NCI-H1436 (cell line): ENCODE measurements at places on chromosomes 5 and 9.

DNA sequence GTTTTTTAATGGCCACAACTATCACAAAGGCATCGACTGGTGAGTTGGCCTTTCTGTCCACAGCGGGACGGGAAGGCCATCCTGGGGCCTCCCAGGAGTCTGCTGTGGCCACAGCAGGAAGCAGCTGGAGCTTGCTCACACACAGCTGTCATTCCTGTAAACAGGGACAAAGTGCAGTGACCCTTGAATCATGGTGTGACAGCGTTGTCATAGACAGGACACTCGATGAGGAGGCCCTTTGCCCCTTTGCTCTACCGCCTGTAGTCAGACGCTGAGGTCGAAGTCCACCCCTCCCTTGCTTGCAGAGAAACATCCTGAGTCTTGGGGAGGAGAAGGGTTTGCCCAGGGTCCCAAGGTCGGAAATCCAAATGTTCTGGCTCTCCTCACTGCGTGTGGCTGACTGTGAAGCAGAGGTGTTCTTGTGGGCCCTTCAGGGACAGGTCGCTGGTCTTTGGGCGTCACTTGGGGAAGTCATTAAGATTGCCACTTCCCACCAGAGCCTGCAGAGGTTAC, 35.1 kb downstream of the NDST1 start:
- DNase-seq = no peak

- no peak for DNase-seq
Measured at GRCh38 chr5:135232958-135233357, 166.1 kb downstream of the MACROH2A1 start.

- no peak for DNase-seq
Measured at GRCh38 chr9:227860-228259, 13.2 kb downstream of the DOCK8 start.

GRCh38 chr9:76530458-76531110, 71.6 kb downstream of the GCNT1 start:
- DNase-seq = no peak

DNA sequence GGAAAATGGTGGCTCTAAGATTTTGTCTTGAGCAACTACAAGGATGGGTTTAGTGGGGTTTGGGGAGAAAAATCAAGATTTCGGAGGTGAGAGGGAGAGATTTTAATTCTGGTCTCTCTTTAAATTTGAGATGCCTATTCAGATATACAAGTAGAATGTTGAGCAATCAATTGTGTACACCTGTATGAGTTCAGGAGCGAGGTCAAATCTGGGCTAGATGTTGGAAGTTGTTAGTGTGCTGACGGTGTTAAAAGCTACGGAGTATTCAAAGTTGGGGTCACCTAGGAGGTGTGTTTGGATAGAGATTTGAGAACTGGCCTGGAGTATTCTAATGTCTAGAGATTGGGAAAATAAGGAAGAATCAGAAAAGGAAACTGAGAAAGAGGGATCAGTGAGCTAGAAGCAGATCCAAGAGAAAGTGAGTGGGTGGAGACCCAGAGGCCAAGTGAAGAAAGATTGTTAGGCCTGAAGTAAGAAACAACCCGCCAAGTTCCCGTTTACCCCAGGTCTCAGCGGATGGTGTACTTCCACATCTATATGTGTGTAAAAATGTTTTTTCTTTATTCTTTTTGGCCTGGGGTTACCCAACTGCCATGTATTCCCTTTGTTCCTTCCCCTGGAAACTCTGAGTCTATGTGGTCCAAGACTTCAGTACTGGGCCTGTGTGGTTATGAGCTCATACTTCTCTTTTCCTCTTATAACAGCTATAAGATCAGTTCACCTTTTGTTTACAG, 11.9 kb upstream of the ARHGAP26 start:
- no peak for DNase-seq

- no peak for DNase-seq
Measured at GRCh38 chr5:132471944-132472343, 18.6 kb downstream of the IRF1 start.

DNA sequence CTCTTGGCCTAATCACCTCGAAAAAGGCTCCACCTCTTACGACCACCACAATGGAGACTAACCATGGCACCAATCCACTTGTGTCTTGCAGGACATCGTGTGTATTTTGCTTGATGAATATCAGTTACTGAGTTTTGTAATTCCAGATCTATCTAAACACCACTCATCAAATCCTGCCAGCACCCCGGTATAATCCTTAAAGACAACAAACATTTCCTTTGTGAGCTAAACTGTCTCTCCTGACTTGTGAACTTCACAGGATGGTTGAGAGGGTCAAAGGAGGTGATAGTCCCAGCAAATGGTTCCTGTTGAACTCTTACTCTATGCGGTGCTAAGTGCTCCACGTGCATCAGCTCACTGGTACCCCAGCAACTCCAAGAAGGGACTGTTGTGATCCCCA, 4.0 kb upstream of the TOR1B start:
- no peak for DNase-seq
